Heart right ventricle (tissue), 16 donors: ENCODE measurements at places on chromosomes 1 and 21.

- no peak for DNase-seq
Measured at GRCh38 chr1:89761901-89762300, 58.9 kb upstream of the LRRC8D start.

GRCh38 chr1:53460666-53461322, 1.6 kb downstream of the DMRTB1 start:
- no peak for DNase-seq

DNA sequence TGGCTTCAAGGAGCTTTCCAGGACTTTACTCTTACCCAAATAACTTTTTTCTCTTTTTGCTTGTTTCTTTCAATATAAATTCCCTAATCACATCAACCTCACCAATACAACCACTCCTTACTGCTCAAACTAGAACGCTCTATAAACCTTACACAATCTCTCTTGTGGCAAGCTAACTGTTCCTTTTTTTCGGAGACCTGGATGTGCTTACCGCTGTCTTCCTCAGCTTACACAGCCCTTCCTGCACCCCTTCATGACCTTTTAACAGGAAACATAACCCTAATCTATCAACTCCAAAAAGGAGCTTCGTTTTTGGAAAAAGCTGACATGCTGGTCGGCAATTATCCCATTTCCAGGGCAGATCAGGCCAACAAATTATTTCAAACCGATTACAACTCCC, 24.1 kb upstream of the SLC2A5 start:
- DNase-seq = no peak

DNA sequence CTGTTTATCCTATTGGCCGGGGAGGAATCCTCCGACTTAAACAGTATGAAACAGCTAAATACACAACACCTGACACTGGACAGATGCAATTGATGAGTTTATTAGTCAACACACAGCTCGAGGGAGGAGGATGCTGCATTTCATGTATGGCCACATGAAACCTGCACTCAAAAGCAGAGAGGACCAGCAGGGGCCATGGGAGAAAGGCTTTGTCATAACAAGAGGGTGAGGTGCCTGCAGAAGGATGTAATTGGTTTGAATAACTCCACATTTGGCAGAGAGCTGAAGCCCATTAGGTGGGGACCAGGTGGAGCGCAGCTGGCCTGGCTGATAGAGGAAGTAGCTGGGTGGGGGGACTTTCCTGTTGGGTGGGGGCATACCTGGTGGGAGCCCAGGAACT, 599.1 kb downstream of the PTPRU start:
- no peak for DNase-seq

- no peak for DNase-seq
Measured at GRCh38 chr1:83060651-83061390, 938.1 kb downstream of the TTLL7 start.

DNA sequence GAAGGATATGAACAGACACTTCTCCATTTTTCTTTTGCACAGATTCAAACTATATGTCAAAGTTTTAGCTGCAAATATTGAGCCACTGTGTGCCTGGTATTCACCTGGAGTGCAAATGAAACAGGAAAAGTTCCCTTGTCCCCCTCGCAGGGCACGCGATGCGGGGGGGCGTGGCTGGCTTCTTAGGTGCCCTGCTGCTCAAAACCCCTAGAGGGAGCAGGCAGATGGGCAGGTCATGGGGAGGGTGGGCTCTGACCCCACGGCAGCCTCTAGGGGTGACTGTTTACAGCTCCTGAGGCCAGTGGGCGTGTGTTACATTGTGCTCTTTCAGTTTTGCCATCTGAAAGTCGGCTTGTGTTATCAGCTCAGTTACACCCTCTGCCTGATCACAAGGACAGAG, 931.2 kb upstream of the B3GALT2 start:
- DNase-seq = no peak

DNA sequence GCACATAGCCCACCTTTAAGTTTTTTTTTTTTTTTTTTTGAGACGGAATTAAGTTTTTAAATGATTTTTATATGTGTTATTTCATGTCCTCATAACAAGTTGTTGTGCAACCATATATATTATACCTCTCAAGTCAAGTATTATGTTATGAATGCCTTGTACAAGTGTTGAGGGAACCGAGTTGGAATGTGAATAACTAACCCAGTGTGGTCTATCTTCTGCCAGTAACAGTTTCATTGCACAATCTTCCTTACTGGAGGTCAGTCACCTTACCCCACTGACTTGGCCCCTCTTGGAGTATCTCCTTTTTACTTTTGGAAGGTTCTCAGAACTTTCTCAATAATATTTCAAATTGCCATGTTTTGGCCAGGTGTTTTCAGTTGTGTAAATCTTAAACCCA, 201.9 kb downstream of the CACNA1E start:
- no peak for DNase-seq

GRCh38 chr21:34693192-34693810, 24.5 kb downstream of the CLIC6 start:
- DNase-seq = peak; percentile 29

- peak; percentile 88 for DNase-seq
Measured at GRCh38 chr21:46295996-46296752, 10.0 kb downstream of the YBEY start.

DNA sequence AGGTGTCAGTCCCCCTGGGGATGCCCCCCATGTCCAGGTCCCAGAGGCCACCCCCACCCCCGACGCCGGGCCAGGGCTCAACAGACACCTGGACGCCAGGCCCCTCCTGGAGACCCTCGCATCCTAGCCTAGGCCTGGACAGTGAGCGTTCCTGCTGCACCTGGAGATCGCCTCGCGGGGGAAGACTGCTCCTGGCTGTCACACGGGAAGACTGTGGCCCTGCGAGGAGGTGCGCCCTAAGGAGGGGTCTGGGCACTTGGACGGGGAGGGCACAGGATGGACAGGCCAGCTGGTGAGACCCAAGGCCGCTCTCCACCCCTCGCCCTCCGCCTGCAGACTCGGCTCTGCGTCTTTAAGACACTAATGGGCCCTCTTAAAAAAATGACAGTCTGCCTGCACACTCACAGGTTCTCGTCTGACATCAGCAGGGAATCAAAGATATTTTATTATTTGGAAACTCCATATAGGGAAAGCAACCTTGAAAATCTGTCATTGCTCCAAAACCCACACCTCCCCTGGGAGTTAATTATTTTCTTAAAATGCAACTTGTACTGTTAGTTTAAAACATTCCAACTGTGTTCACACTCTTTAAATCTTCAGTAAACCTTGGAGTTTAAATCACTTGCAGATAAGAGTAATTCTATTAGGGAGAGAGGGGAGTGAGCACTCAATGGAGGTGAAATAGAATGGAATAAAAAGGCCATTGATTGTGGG, 45.6 kb upstream of the ACTRT2 start:
- no peak for DNase-seq

DNA sequence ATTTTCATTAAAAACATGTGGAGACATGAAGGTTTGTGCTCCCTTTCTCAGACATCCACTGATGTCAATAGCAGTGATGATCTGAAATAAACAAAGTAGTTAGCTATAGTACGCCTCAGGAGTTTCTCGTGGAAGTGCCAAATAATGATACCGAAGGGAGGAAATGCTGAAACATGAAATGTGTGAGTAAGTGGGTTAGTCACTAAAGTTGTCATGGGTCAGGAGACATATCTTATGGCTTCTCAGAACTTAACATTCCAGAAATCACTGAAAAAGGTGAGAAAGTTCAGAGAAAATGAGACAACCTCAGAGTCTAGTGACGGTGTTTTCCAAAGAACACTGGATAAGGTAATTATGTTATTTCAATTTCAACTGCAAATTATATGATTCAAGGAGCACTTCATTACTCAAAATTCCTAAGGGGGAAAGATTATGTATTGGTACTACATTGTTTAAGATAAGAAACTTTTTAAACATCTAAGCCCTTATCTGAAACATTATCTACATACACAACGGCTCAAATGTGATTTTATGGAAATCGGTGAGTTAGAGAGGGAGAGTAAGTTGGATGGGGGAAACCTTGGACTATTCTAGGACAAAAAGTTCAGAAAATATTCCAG, 20.6 kb downstream of the NIBAN1 start:
- DNase-seq = no peak

- DNase-seq = no peak
Measured at GRCh38 chr1:247286134-247286670, 30.3 kb downstream of the VN1R5 start.

DNA sequence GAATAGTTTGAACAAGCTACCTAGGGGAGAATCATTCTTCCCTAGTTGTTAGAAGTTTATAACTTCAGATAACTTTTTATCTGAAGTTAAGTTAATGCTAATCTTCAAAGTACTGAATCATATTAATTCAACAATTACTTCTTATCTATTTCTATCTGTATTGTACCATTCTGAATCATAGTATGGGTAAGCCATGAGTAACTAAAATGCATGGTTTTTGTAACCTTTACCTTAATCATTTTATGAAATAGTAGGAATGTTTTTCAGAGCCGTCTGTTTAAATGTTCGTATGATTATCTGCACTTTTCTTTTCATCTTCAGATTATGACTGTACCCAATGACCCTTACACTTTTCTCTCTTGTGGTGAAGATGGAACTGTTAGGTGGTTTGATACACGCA, 50.3 kb upstream of the MPC2 start:
- DNase-seq = no peak

DNA sequence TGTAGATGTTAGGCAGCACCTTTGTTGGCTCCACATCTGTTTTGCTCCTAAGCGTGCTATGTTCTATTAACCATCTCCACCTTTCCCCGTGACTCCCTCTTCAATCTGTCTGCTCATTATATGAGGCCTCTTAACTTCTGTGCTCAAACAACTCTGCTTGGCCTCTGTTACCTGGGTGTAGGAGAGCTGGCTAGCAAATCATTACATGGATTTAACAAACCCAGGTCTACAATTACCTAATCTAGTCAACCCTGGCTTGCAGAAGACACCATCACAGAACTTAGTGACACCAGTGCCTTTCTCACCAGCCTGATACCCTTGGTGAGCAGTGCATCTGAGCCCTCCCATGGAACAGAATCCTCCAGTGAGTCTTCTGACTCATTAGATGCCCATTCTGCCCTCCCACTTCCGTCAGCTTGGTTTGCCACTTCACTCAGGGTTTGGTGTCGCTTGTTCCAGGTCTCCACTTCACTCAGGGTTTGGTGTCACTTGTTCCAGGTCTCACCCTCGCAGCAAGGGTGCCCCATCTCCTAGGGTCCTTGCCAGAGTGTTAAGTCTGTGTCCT, 92.0 kb upstream of the KIF26B start:
- DNase-seq = no peak

- DNase-seq = no peak
Measured at GRCh38 chr1:230626232-230626631, 16.0 kb upstream of the COG2 start.

- DNase-seq = no peak
Measured at GRCh38 chr1:233269656-233270055, 25.9 kb downstream of the PCNX2 start.

DNA sequence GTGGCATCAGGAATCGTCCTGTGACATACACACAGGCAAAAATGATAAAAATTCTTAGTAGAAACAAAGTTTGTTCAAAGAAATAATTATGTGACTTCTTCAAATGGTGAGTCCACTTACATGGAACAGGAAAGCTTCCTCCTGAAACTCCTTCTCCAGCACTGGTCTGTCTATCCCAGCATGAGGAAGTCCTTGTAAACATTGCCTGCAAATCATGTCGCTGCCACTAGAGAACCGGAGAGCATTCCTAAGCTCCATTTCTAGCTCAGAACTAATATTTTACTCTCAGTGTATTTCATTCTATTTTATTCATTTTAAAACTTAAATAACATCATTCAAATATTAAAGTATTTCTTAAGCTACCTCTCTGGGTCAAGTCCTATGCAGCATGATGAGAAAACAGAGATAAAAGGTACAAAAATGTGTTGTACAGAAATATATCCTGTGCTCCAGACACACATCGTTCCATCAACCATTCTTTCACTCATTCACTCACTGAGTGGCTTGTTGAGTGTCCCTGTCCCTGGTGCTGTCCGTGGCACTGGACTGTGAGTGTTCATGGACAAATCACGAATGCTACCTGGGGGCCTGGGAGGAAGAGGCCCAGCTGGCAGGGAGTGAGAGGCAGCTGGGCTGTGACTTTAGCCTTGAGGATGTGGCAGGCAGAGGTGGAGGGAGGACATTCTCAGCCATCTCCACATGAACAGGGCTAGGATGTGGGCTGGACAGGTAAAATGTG, 10.0 kb downstream of the CYP4A22 start:
- DNase-seq = no peak

- peak; percentile 87 for DNase-seq
Measured at GRCh38 chr1:43348809-43349593, 9.8 kb upstream of the CDC20 start.

DNA sequence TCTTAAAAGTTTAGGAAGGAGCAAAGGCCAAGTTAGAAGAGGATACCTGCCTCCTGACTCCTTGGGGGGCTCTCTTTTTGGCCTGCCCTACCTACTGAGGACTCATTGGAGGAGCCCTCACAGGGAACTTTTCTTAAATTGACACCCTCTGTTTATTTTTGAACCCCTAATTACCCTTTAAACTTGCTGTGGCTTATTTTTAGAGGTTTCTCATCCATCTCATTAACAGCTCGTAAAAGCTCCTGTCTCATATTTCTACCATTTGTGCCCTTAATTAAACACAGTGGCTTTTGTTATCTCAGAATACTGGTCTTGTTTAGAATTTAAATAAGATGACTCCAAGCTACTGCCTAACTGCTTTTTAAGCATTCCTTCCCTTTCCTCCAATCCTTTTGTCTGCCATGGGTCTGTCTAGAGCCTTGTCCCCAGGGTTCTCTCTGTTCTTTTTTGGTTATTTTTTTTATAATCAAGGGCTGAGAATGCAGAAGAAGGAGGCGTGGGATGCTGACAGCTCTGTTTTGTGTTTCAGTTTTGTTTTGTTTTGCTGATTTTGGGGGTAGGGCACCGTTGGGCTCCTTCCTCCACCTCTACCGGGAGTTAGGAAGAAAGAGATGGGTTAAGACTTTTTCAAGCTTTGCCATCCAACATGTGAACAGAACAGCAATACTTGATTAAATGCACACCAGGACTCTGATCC, 78.0 kb downstream of the SYT6 start:
- no peak for DNase-seq

- DNase-seq = no peak
Measured at GRCh38 chr1:93668121-93668520, 13.5 kb downstream of the BCAR3 start.

- DNase-seq = no peak
Measured at GRCh38 chr1:223429313-223429731, 36.1 kb downstream of the CCDC185 start.

DNA sequence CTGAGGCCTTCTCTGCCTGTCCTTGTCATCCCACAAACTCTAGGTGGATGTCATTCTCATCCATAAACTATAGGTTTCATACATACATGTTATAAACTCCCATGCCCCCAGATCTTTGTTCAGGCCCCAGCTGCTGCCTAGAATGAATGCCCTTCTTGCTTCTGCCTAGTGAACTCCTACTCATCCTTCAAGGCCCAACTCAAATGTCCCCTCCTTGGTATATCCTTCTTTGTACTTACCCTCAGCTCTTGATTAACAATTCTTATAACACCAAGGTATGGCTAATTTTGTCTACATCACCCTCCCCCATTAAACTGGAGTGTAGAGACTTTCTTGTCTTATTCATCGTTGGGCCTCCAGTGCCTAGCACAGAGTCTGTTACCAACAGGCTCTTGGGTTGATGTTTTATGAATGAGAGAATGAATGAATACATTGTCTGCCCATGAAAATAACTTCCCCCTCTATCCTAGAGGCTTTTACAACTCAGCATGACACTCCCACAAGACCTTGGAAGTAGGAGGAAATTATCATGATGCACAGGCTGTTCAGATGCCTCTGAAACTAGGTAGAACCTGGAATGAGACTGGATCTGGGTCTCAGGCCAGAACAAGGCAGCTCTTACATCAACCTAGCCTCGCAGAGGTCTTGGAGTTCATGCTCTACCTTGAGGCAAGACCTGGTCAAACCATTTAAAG, 26.9 kb downstream of the EPHB2 start:
- DNase-seq = no peak

GRCh38 chr1:162732566-162733335, 57.8 kb upstream of the HSD17B7 start:
- peak; percentile 64 for DNase-seq
